ENCODE measurements at places on chromosomes 1 and 21.
A peak's percentile ranks its signal among the peaks of the same experiment; 100 is the strongest.

- no peak for DNase-seq
- no peaks in the 10 kb centered on the region for H3K27me3 ChIP-seq
- H3K4me1 ChIP-seq = peaks cover 88% of the 10 kb centered on the region
- peak overlapping the region; percentile 69 for H3K27ac ChIP-seq
- peak overlapping the region; percentile 12 for H3K4me3 ChIP-seq
- H3K36me3 ChIP-seq = no peaks in the 10 kb centered on the region
Observed at GRCh38 chr1:119778886-119779560, 10.3 kb upstream of the HMGCS2 start.

DNA sequence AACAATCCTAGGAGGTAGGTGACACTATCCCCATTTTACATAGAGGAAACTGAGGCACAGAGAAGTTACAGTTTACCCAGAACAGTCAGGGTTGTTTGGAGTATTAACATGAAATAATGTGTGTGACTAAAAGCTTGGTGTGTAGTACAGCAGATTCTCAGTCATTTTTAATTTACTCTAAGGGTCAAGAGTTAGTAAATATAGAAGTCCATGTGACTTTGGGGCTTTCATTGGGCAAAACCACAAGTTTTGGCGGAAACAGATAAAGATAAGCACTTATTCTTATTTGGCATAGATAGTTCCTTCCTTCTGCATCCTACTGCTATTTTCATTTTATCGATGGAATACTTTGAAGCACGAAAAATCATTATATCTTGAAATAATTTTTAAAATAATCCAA is 128.5 kb downstream of the DNM3 start:
- no peaks in the 10 kb centered on the region for H3K4me1 ChIP-seq
- no peaks in the 10 kb centered on the region for H3K27me3 ChIP-seq
- H3K36me3 ChIP-seq = no peaks in the 10 kb centered on the region
- no peak overlapping the region for H3K27ac ChIP-seq

DNA sequence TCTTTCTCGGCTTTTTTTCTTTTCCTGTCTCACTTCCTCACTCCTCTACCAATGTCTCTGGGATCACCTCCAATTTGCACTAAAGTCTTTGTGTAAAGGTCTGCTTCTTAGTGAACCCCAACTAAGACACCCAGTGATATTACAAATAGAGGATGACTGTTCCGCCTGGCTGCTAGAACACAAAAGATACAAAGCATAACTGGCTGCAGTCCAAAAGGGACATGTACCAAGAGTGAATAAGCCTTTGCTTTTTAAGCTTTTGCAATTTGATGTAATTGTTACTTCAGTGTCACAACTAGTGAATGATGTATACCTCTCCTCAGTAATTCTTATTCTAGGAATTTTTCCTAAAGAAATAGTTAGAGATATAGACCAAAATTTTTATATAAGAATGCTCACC is 82.8 kb upstream of the BEND5 start:
- no peaks in the 10 kb centered on the region for H3K4me1 ChIP-seq
- DNase-seq = no peak
- no peak overlapping the region for H3K4me3 ChIP-seq
- H3K36me3 ChIP-seq = no peaks in the 10 kb centered on the region

GRCh38 chr1:93411000-93411399 is 36.9 kb upstream of the FNBP1L start:
- no peaks in the 10 kb centered on the region for H3K36me3 ChIP-seq
- H3K27ac ChIP-seq = no peak overlapping the region
- no peaks in the 10 kb centered on the region for H3K27me3 ChIP-seq
- H3K4me1 ChIP-seq = no peaks in the 10 kb centered on the region

DNA sequence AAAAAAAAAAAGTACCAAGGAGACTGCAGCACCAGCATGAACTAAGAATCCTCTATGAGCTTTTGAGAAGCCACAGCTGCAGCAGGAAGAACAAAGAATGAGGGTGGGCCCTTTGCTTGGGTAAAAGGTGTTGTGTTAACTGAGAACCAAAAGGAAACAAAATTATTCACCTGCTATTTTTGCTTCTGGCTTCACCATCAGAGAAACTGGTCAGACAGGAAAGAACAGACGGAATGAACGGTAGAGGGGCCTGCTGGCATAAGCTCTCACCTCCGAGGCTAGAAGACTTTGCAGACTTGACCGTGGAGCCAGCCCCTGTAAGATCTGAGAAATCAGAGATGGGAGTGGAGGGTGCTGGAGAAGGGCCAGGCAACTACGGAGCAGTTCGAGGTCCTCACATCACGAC is 27.6 kb downstream of the IL10RB start:
- DNase-seq = no peak
- H3K27ac ChIP-seq = no peak overlapping the region
- peaks cover 17% of the 10 kb centered on the region for H3K36me3 ChIP-seq
- H3K4me3 ChIP-seq = no peak overlapping the region

DNA sequence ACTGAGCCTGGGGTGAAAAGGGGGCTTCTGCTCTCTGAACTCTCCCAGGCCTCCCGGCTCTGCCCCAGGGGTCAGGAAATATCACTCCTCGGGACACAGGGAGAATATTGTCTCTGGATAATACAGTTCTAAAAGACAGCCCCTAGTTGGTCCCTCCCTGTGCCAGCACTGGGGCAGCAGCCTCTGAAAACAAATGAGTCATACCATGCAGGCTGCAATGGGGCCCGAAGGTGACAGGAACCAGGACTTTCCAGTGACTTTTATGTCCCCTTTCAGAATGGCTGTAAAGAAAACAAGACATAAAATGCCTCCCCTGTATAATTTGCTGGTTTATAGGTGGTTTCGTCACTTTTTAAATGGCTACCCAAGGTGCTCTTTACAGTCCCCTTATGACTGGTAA is 360.0 kb downstream of the NPHP4 start:
- DNase-seq = no peak
- no peaks in the 10 kb centered on the region for H3K27me3 ChIP-seq
- H3K4me3 ChIP-seq = no peak overlapping the region
- no peaks in the 10 kb centered on the region for H3K36me3 ChIP-seq
- H3K4me1 ChIP-seq = no peaks in the 10 kb centered on the region

DNA sequence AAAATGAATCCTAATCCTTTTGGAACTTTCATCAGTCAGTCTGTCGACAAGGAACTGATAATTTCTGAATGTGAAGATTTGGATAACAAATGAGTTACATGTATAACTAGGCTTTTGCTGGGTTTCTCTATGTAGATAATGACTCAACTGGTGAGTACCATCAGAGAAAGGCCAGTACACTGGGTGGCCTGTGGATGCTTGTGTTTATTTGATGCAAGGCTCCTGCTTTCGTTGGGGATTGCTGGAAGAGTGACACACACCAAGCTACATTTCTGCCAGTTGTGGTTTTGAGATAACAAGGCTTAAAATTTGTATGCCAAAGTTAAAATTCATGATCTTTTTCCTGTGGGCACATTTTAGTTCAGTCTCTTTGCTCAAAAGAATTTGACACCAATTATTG is 115.7 kb upstream of the UBE2U start:
- no peak for DNase-seq
- H3K4me3 ChIP-seq = no peak overlapping the region
- H3K27ac ChIP-seq = no peak overlapping the region
- H3K36me3 ChIP-seq = no peaks in the 10 kb centered on the region

- no peaks in the 10 kb centered on the region for H3K4me1 ChIP-seq
- no peak overlapping the region for H3K27ac ChIP-seq
- H3K36me3 ChIP-seq = no peaks in the 10 kb centered on the region
- H3K4me3 ChIP-seq = no peak overlapping the region
Observed at GRCh38 chr1:52249831-52250230, 107.9 kb downstream of the ZFYVE9 start.

DNA sequence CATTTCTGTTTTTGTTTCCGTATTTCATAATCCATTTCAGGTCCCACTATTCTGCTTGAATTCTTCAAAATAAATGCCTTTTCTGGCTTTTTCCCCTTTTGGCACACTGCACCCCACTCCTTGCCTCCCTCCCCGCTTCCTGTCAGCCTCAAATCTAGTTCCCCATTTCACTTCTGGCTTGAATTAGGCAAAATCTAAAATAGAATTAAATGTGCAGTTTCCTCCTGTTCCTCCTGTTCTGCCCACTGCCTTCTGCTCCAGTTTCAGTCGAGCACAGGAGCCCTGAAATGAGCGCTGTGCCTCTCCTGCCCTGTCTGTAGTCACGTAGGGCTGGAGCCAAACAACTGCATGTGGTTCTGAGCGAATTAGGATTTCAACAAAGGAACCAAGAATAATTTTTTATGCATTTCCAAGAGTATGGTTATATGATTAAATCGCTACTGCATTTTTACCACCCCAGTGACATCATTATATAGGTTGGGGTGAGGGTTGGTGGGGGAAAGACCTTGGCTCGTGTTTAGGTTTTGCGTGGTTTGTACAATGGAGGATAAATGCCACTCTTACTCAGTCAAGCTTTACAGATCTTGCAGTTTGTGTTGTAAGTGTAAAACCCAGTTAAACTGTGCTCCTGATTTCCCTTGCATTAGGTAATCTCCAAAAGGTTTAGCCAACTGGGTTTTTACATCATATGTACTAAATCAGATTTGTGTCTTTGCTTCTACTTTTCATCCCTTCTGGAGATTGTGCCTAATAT is 114.9 kb downstream of the VPS13D start:
- H3K27ac ChIP-seq = no peak overlapping the region
- no peak for DNase-seq
- H3K4me3 ChIP-seq = no peak overlapping the region
- peaks cover 47% of the 10 kb centered on the region for H3K4me1 ChIP-seq

DNA sequence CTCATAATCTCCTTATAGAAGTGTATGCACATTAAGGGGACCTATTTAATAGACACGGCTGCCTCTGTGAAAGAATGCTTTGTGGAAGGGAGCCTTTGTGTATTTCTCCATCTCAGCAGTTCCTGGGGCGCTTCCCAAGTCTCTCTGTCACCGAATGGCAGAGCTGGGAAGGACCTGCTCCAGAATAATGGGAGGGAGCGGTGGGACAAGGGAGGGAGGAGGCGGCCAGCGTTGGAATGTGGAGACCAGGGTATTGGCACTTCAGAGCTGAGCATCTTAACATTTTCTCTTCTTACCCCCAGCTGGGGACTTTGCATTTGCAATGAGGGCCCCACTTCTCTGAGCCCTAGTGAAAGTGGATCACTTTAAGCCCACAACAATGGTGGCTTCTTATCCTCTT is 23.9 kb downstream of the CACHD1 start:
- DNase-seq = no peak
- H3K27ac ChIP-seq = no peak overlapping the region
- no peaks in the 10 kb centered on the region for H3K4me1 ChIP-seq
- H3K27me3 ChIP-seq = no peaks in the 10 kb centered on the region

DNA sequence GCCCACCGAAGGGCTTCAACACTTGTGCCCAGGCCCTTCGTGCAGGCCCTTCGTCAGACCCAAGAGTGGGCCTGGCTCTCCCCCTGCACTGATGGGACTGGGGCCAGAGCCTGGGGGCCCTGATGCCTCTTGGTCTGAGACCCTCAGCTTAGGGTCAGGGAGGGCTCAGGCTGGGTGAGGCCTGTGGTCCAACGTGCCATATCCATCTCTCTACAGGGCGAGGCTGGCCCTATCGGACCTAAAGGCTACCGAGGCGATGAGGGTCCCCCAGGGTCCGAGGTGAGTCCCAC is 15.6 kb downstream of the COL6A1 start:
- no peaks in the 10 kb centered on the region for H3K36me3 ChIP-seq
- no peak overlapping the region for H3K4me3 ChIP-seq
- DNase-seq = no peak
- H3K27me3 ChIP-seq = 0 out of 3 replicates have a peak, but pooled peaks cover 7% of the 10 kb centered on the region
- peaks cover 17% of the 10 kb centered on the region for H3K4me1 ChIP-seq

- no peak for DNase-seq
- no peaks in the 10 kb centered on the region for H3K36me3 ChIP-seq
- H3K27ac ChIP-seq = no peak overlapping the region
Observed at GRCh38 chr1:183567584-183567983, 22.7 kb downstream of the NCF2 start.

GRCh38 chr1:111904478-111905218 is 84.8 kb downstream of the KCND3 start:
- H3K36me3 ChIP-seq = no peaks in the 10 kb centered on the region
- no peak for DNase-seq
- no peak overlapping the region for H3K4me3 ChIP-seq
- no peaks in the 10 kb centered on the region for H3K4me1 ChIP-seq

GRCh38 chr1:224264321-224264720 is 65.7 kb downstream of the NVL start:
- H3K4me1 ChIP-seq = peaks cover 6% of the 10 kb centered on the region
- no peak for DNase-seq
- no peaks in the 10 kb centered on the region for H3K27me3 ChIP-seq
- H3K4me3 ChIP-seq = no peak overlapping the region
- H3K36me3 ChIP-seq = no peaks in the 10 kb centered on the region

DNA sequence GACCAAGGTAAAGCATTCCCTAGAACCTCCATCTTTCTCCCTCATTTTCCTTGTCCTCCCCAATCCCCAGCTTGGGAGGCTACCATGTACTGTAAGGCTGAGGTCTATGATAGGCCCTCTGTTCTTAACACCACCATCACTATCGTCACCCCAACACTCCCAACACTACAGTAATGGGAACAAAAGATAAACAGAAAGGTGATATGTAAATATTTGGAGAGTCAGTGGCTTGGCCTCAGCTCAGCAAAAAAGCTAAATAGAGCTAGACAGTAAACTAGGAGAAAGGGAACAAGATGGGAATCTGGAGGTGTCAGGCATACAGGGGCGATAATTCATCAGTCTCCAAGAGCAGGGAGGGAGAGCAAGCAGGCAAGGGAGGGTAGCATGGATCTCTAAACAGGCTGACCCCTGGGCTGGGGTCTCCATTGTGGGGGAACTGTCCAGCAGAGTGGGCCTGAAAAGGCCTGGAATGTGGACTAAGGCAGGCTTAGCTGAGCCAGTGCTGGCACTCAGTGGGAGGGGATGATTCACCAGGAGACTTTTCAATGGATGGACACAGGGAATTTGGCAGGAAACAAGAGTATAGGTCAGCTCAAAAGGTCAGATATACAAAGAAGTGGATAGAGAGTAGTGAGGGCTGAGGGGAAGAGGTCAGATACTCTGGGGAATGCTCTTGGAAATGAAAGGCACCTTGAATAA is 6.7 kb downstream of the WNT2B start:
- no peaks in the 10 kb centered on the region for H3K27me3 ChIP-seq
- no peak overlapping the region for H3K4me3 ChIP-seq
- H3K36me3 ChIP-seq = no peaks in the 10 kb centered on the region
- peak; percentile 6 for DNase-seq

GRCh38 chr1:67431869-67432578 is 1.8 kb upstream of the SERBP1 start:
- no peaks in the 10 kb centered on the region for H3K27me3 ChIP-seq
- no peak overlapping the region for H3K27ac ChIP-seq
- no peak for DNase-seq

DNA sequence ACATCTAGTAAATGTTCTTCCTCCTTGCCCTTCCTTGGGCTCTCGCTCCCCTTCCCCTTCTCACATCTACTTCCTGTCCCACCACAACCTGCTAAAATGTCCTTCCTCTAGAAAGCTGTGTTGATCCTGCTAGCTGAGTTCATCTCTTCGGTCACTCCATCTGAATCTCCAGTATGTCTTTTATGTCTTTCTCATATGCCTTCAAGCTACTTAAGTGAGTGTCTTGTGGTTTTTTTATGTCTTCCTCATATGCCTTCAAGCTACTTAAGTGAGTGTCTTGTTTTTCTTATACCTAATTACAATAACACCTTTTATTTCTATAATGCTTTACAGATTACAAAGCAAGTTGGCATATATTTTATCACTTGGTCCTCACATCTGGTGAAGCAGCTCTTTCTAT is 33.9 kb downstream of the CSF1 start:
- no peaks in the 10 kb centered on the region for H3K36me3 ChIP-seq
- DNase-seq = no peak
- no peaks in the 10 kb centered on the region for H3K27me3 ChIP-seq
- H3K27ac ChIP-seq = no peak overlapping the region

All from HepG2 (cell line).